ENCODE measurements at places on chromosomes 1 and 21.

DNA sequence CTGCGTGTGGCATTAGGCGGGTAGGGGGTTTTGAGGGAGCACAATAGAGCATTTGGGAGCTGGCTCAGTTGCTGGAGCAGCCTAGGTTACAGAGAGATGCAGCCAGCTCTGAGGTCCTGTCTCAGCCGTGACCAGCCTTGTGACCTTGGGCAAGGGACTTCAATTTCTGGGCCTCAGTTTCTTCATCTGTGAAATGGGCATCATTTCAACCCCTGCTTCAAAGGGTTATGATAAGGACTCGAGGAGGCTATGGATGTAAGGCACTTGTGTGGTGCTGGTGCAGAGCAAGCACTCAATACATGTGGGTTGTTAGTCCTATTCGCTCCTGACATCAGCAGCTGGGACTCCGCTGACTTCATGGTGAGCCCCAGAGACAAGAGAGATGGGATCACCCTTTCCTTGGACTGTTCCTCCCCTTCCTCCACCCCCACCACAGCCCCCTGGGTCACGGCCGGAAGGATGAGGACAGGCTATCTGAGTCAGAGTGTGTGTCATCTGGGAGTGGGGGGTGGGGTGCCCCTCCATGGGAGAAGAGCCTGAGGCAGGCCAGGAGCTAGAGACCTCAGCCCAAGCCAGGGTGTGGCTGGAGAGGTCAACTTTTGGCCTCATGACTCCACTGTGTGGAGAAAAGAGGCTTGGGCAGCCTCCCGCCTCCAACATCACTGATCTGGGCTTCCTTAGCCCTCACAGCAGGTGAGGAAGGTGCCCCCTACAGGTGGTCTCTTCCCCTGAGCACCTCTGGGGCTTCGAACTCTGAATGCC, 71.4 kb upstream of the ZBTB40 start:
- DNase-seq: no peak

GRCh38 chr1:24989082-24989481, 59.0 kb upstream of the RUNX3 start:
- no peak for DNase-seq

- no peak for DNase-seq
Observed at GRCh38 chr1:243942196-243943150, 92.4 kb upstream of the AKT3 start.

- no peak for DNase-seq
Observed at GRCh38 chr1:206693592-206693991, 8.9 kb downstream of the MAPKAPK2 start.

GRCh38 chr1:184759112-184759511, 4.5 kb upstream of the EDEM3 start:
- DNase-seq: no peak

GRCh38 chr1:193443886-193444285, 257.5 kb upstream of the B3GALT2 start:
- DNase-seq: no peak

- no peak for DNase-seq
Observed at GRCh38 chr1:44717653-44718052, 13.3 kb downstream of the RNU5D-1 start.

- DNase-seq: peak; percentile 99
Observed at GRCh38 chr1:204709960-204710912, 24.7 kb upstream of the LRRN2 start.

GRCh38 chr1:182196897-182197870, 135.7 kb upstream of the ZNF648 start:
- no peak for DNase-seq

DNA sequence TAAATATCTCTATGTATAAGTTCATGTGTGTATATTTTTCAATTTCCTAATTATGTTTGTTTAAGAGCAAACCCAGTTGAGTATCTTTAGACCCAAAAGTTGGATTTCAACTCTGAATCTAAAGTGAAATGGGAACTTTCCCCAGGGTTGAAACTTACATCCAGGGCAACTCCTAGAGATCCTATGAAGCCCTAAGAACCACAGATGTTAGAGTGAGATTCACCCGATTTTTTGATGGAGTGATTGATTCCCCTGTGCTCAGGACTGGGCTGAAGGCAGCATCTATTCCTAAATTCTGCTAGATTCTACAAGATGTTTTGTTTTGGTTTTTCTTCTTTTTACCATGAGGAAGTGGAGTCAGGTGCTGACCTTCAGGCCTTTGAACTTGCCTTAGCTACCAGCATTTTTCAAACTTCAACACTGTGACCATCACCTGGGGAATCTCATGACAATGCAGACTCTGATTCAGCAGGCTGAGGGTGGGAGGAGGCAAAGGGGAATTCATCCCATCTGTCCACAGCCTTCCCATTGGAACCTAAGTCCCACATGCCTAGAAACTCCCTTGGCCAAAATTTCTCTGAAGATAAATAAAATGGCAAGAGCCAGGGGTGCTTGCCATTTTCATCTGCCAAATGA, 145.5 kb downstream of the ETS2 start:
- no peak for DNase-seq

DNA sequence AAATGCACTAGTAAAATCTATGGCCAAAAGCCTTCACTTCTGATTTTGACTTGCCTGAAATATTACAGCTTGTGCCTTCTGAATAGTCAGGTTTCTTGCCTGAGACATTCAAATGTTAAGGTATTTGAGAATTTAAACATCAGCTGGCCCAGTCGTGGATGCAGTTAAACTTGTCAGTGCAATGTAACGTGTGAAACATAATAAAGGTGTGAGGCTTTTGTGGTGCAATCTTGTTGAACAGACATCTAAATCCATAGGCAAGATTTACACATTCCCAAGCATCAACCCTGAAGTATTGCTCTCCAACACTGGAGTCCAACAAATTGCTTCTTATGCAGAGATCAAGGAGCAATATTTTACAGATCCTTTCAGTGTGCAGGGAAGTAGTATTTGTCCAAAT, 4.4 kb downstream of the CCN1 start:
- no peak for DNase-seq

- DNase-seq: no peak
Observed at GRCh38 chr1:224492015-224492414, 57.4 kb upstream of the WDR26 start.

DNA sequence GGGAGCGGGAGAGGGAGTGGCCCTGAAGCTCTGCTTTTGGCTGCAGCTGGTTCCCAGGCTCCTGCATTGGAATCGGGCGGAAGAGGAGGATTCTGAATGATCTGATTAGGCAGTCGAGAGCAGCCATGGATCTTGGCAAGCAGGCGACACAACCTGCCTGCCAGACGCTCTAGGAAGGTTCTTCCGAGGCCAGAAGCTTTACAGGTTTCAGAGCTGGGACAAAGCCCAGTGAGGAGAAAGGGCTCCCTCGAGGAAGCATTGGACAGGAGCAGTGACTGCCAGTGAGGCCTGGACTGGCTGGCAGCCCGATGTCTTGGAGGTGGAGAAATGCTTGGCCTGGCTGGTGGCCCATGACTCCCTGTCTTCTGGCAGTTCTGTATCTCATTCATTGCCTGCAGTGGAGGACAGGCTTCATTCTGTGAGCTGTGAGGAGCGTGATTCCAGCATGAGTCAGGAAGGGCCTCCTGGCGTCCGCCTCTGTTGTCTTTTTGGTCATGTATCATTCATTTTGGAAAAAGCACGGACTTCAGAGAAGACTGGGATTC, 132.7 kb upstream of the IPO9 start:
- DNase-seq: no peak

GRCh38 chr1:57321776-57322175, 102.1 kb downstream of the DAB1 start:
- DNase-seq: no peak

DNA sequence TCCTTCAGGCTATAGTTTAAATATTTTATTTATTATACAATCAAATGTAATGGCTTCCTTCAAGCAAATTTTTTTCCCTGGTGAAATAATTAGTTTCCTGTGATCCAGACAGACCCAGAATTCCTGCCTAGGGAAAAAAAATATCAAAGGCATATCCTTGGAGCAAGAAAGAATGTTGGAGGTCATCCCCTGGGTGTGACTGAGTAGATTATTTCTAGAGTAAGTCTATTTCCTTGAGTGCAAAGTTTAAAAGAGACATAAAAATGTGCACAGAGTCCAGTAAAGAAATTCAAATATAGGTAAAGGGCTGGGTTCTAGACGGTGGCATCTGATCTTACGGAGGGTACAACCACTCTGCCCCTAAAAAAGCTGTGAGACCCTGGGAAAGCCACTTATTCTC, 32.2 kb upstream of the SAMD13 start:
- no peak for DNase-seq

- no peak for DNase-seq
Observed at GRCh38 chr1:15118579-15118978, 35.0 kb upstream of the TMEM51 start.

GRCh38 chr1:154178013-154178412, 13.9 kb downstream of the TPM3 start:
- no peak for DNase-seq

- no peak for DNase-seq
Observed at GRCh38 chr1:151693057-151693651, 23.4 kb downstream of the CELF3 start.

- no peak for DNase-seq
Observed at GRCh38 chr1:29682171-29682918, 446.0 kb downstream of the PTPRU start.

- no peak for DNase-seq
Observed at GRCh38 chr1:57616921-57617320, 193.1 kb upstream of the DAB1 start.

DNA sequence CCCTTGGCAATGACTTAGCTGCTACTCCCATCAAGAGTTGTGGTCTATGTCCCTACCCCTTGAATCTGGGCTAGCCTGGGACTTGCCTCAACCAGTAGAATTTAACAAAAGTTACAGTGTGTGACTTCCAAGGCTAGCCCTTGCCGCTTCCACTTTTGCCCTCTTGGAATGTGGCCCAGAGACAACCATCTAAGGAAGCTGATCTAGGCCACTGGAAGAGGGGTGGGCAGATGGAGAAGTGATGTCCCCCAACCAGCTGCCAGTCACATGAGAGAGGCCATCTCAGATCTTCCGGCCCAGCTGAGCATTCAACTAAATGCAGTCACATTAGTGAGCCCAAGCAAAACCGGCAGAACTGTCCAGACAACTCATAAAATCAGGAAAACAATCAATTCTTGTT, 115.1 kb downstream of the TOMM20 start:
- DNase-seq: no peak

DNA sequence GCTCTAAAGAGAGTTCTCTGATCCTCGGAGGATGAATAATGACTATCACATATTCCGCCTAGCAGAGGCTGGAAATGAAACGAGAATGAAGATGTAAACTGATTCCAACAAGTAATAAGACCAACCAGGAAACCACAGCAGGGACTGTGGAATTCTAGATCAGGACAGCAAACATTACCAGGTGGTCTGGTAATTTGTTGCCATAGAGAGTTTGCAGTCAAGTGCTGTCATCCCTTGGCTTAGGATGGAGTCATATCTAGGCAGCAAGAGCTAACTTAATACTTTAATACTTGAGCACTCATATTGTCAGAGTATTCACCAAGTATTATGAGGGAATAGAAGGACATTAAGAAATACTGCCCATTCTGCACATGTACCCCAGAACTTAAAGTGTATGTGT, 45.1 kb upstream of the MUTYH start:
- no peak for DNase-seq

DNA sequence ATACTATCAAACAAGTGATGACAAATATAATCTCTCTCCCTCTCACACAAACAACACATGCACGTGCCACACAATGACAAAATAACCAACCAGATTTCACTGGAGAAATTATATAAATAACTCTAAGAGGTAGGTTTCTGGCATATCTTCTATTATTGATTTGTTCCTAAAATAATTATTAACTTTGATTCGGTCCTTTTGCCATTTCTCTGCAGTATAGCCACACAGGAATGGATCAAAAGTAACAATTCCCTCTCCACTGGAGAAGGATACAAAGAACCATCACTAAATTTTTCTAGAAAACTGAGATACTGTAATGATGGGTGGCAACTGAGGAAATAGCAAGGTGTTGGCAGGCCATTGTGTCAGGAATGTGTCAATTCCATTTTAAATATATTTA, 33.4 kb downstream of the ARNT start:
- DNase-seq: no peak

DNA sequence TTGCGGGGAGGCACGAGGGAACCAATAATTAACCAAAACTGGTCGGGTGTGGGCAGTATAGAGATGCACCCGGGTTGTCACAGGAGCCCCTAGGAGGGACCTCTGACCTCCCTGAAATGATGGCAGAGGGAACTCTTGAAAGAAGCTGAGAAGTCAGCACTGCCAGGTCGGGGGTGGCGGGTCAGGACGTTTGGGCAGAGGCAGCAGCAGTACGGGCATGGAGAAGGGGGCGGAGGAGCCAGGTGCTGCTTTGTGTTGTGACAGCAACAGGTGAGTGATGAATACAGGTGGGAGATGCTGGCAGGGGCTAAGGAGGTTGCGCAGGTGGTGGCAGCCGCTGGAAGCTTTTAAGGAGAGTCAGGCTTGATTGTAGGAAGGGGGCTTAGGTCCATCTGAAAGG, 11.7 kb downstream of the TNFRSF1B start:
- DNase-seq: no peak

DNA sequence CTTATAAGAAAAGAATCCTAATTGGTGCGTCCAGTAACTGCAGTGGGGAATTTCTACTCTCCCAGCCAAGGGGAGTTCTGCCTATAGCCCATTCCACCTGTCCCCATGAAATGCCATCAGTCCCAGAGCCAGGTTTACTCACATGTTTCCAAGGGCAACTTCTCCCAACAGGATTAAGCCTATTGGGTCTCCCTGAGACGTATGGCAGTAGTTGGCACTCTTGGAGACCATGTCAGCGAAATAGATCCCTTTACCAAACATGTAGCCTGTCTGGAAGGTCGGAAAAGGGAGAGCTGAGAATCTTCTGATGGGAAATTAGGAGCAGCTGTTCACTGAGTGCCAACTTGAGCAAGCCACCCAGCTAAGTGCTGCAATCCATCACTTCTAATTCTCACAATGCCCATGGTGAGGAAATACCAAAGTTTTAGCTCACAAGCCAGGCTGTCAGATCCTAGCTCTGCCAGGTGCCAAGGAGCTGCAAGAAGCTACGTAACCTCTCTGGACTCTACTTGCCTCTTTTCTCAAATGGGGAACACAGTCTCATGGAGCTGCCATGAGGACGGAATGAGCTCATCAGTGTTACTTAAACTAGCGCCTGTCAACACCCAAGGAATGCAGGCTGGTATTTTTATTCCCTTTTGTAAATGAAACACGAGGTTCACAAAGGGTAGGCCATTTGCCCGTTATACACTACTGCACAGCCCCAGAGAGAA, 43.9 kb downstream of the PARP1 start:
- no peak for DNase-seq

DNA sequence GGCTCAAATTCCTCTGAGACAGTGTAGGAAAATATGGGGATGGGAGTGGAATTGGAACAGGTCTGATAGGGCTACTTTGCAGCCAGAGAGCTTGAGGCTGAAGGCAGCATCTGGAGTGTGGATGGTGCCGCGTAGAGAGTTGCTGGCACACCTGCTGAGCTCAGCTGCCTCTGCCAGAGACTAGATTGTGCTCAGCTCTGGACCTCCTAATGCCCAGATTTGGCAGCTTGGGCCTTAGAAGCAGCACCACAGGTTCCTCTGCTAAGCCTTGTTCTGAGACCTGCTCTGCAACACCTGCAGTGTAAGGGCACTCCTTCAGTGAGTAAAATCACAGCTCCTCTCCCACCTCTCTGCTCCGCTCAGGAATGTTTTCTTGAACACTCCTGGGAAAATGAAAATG, 23.3 kb downstream of the ACOT11 start:
- DNase-seq: no peak

Data from NT2/D1 (cell line).